ENCODE measurements at places on chromosomes 1 and 21.

GRCh38 chr1:156551066-156551643 lies 21.2 kb downstream of the IQGAP3 start:
- DNase-seq: no peak

GRCh38 chr1:200034761-200035396 lies 7.4 kb downstream of the NR5A2 start:
- DNase-seq: no peak

- DNase-seq: no peak
These were observed 100.2 kb downstream of the SPATA46 start for GRCh38 chr1:162276493-162276892.

DNA sequence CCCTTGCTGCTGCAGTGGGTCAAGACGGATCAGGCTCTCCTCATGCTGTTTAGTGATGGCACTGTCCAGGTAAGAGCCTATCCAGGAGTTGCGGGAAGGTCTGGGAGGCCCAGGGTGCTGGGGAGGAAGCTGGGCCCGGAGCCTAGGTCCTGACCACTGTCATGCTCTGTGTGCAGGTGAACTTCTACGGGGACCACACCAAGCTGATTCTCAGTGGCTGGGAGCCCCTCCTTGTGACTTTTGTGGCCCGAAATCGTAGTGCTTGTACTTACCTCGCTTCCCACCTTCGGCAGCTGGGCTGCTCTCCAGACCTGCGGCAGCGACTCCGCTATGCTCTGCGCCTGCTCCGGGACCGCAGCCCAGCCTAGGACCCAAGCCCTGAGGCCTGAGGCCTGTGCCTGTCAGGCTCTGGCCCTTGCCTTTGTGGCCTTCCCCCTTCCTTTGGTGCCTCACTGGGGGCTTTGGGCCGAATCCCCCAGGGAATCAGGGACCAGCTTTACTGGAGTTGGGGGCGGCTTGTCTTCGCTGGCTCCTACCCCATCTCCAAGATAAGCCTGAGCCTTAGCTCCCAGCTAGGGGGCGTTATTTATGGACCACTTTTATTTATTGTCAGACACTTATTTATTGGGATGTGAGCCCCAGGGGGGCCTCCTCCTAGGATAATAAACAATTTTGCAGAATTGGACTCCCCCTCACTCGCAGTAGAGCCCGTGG lies 1.7 kb downstream of the DYNLT4 start:
- no peak for DNase-seq

DNA sequence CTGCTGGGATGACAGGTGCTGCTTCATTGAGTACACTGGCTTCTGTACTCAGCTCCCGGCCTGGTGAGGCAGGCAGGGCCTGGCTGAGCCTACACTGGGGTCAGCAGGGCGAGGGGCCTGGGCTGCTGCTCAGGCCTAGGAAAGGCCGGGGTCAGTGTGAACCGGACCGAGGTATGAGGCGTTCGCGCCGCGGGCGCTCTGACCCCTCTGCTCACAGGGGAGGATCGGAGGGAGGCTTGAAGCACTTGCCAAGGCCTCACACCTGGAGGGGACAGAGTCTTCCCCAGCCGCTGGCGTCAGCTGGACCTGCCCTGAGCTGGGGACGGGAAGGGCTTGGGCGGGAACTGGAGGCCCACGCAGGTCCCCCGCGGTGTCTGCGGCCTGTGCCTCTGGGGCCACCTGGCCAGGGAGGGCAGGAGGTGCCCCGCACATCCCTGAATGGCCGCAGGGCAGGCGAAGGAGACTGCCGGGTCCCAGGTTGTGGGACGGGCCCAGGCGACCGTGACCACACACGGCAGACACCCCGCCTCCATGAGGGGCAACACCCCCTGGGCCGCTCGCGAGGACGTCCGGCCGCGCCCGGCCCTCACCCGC lies 466 bp downstream of the PEX10 start:
- DNase-seq: no peak

- DNase-seq: no peak
These were observed 1.1 kb downstream of the PUSL1 start for GRCh38 chr1:1309251-1310108.

DNA sequence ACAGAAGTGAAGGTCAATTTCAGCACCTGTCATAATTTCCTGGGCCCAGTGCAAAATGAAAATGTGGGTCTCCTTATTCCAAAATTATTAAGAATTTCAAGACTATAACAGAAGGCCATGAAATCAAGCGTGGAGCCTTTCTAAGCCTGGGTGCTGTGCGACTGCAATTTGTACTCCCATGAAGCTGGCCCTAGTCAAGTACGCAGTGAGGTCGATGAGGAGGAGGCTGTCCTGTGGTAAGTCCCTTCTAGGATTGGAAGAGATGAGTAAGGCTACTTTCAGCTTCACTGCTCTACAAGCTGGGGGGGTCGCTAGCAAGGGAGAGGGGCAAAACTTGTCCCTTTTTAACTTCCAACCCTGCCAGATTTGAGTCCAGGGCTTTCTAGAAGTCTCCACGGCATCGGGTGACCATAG lies 410 bp upstream of the NUDC start:
- DNase-seq: no peak

DNA sequence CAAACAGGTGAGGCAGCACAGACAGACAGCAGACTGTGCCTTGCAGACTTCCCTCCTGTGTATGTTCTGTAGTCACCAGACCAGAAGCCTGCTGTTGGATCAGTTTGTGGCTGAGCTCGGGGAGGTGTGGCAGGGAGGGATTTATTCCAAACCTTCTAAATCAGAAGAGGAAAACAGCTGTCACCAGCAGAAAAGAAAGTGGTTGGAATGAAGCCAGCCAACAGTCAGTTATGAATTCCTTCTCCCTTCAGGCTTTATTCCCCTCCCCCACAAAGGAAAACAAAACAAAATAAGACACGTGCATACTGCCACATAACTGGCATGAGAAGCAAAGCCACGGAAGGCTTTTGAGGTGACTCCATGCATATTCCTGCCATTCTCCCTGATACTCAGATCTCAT lies 19.0 kb upstream of the PIGV start:
- DNase-seq: no peak

- no peak for DNase-seq
These were observed 56.3 kb upstream of the HTR1D start for GRCh38 chr1:23273450-23274133.

- no peak for DNase-seq
These were observed 5.0 kb downstream of the MASP2 start for GRCh38 chr1:11042065-11042464.

DNA sequence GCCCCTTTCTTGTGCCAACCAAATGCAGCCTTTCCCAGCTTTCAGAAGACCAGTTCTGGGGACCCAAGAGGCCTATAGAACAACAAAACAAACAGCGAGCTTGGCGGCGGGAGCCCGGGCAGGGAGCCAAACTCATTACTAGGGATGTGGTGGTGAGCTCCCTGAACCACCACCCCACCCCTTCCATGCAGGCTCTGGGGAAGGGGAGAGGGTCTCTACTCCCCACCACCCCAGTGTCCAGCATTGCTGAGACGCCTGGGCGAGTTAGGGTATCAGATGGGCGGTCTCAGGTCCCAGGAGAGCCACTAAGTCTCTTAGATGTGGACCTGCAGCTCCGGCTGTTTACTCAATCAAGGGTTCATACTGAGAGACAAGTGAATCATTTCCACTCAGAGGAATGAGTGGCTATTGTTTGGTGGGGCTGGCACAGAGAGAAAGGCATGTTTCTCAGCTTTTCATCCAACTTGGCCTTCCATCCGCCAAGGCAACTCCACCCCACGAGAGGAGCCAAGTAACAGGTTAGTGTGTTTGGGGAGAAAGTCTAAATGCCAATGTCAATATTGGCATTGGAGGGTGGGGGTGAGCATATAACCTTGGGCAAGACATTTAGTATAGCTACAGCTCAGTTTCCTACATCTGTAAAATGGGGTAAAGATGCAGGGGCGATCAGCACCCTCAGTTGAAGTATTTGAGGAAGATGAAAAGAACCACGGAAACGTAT lies 40.9 kb downstream of the PLXNA2 start:
- no peak for DNase-seq

DNA sequence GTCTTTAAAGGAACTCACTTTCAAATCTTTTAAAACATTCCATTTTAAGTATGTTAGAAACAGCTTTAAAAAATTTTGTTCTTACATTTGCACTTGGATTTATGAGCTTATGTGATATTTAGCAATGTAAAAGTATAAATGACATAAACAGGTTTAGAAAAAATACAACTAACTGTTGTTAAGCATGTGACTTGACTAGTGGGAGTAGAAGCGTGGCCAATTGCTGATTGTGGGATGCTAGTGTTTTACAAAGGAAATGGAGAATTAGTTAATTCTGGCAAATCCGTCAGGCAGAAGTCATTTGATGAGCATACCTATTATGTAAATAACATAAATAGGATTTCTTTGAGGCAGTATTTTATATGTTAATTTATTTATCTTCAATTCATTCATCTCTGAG lies 175.8 kb downstream of the ADGRL2 start:
- no peak for DNase-seq

DNA sequence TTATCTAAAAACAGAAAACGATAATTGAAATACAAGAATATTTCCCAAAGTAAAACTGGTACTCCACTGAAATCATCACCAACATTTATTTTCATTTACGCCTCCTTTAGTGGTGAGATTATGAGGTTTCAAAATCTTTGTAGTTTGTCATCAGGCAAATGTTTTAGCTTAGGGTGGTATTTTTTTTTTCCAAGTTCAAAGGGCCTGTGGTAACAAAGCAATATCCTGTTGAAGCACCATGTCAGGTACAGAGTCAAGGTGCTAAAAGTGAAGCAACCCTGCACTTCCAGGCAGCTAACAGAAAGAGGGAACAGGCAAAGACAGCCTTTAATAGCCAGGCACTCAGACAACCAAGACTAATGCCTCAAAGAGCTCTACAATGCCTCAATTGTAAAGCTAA lies 89.2 kb downstream of the JAK1 start:
- no peak for DNase-seq

DNA sequence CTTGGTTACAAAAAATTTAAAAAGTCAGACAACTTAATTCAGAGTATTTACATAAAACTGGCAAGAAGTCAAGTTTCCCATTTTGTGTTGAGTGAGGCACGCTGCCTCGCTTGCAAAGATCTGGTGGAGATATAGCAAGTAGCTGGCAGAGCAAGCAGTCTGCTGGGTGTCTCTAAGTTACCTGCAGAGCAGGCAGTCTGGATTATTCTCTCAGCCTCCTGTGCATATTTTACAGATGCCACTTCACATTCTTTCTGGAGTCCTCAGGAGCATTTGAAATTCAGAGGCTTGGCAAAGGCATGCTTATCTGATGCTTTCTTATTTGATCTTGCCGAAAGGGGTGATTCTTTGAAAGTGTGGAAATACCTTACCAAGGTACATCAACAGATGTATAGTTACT lies 640.4 kb upstream of the ADGRL4 start:
- DNase-seq: no peak

DNA sequence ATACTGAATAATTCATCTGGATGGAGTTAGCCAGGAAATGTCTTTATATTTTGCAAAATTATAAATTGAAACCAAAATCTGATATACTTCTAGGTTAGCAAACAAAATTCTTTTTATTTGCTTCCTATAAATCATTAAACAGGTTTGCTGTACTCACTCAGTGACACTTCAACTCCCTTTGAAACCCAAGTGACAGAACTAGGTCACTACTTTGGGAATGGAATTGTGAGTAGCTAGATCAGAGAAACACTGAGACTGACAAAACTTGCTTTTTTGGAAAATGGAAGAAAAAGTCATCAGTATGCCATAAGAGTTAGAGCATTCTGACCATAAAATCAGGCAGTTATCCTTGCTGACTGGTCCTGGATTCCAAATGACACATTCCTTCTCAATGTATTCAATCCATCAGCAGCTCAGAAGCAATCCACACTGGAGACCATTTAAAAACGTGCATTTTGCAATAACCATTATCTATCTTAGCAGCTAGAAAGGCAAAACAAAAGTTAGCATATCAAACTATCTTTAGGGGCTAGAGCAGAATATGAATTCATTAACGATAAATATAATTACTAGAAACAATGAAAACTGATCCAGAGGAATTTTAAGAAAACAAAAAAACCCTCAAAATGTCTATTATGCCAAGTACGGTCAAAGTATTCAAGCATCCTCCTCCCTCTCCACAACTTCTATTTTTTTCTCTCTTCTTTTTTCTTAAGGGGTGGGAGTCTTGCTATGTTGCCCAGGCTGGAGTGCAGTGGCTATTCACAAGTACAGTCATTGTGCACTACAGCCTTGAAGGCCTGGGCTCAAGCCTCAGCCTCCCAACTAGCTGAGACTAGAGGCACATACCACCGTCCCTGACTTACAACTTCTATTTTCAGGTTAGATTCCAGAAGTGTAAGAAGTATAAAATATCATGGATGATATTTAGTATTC lies 60.1 kb downstream of the HNRNPR start:
- DNase-seq: no peak

GRCh38 chr1:65658122-65658521 lies 134.6 kb upstream of the PDE4B start:
- DNase-seq: no peak

DNA sequence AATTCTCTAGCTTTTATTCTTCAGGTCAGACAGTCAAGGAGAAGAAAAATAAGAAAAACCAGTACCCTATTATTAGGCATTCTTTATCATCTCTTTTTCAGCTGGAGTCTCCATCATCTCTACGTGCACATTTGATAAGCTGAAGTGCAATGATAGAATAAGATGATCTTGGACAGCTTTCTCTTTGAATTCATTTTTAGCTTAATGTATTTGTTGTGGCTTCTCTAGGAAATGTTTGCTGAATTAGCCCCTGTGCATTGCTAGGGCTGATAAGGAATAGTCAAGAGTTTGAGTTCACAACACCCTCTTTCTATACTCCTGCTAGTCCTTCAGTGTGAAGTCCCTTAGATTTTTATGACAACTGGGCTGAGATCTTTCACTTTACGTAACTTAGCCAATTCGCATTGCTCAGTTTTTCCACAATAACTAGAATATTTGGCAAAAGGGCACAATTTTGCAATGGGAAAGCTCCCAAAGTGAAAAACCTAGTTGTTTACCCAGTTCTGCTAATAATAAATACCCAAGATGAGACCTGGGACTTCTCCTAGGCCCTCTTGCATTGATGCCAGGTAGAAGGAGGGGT lies 7.0 kb upstream of the KCNJ15 start:
- no peak for DNase-seq

DNA sequence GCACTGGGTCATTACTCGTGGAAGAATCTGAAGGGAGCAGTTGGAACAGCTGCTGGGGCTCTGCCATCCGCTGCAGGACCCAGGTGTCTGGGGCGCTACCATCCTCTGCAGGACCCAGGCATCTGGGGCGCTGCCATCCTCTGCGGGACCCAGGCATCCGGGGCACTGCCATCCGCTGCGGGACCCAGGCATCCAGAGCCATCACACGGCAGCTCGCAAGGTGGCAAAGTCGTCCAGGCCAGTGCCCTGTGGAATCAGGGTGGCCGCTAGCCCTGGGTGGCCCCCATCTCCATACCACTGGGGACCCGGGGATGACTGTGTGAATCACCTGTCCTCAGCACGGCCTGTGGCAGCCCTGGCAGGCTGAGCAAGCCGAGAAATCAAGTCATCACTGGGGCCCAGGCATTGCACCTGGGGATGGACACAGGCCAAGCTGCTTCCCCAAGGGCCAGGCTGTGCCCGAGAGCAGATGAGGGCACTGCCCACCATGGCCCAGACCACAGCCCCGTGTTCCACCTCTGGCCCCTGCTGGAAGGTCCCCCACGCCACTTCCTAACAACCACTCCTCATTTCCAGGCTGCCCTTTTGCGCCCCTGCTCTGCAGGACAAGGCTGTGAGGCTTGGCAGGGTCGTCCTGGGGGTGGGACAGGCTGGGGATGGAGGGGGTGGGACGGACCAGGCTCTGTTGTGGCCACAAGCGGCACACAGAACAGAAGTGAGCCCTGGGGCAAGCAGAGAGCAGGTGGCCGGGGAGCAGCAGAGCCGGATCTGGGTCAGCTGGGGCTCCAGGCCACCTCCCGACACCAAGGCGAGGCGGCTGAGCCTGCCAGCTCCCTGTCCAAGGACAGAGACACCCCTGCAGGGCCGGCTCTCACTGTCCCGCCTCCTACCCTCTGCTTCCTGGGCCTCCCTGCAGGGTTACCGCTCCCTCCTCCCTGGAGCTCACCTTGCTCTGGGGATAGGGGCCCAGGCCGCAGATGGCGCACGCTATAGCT lies 12.7 kb downstream of the GABRD start:
- no peak for DNase-seq

All from stimulated activated CD8-positive, alpha-beta memory T cell treated with anti-CD3 and anti-CD28 coated beads, Interleukin-7, amount 100 ng/mL, for 4 hours (primary cell).